ENCODE measurements at places on chromosomes 7 and 10. TPM values are rescaled to one million over a fixed set of nuclear protein-coding genes. Genes with fewer than 3 reads are reported as not detected.

- no peak for DNase-seq
Measured at GRCh38 chr7:101620991-101621390, 8.1 kb downstream of the MYL10 start.

- no peak for DNase-seq
Measured at GRCh38 chr10:105070952-105071351, 429.9 kb downstream of the SORCS3 start.

- no peak for DNase-seq
Measured at GRCh38 chr7:134602881-134603451, 43.7 kb upstream of the BPGM start.

GRCh38 chr10:72730479-72730878 lies 38.5 kb downstream of the MCU start:
- no peak for DNase-seq

- no peak for DNase-seq
Measured at GRCh38 chr7:130768854-130769253, 34.8 kb upstream of the KLF14 start.

- no peak for DNase-seq
Measured at GRCh38 chr7:127897704-127898454, 133.4 kb downstream of the LRRC4 start.

DNA sequence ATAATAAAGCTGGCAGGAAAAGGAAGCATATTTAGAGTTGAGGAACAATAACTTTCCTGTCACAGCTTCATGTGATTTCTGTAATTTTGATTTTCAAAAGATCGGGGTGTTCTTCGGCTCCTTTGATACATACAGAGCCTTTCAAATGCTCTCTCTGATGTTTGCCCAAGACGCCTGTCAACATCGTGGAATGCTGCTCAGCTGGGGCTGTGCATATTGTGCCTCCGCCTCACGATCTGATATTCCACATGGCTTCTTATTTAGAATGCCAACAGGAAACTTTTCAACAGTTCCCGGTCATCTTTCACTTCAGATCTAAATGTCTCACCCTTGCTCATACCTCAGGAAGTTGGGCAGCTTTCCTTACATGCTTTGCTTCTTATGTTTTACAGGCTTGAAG lies 7.3 kb downstream of the NPY start:
- DNase-seq = no peak

MEIG1 gene
- polyA plus RNA-seq = 2.9 TPM

FBXO24 gene
- 1.7 TPM for polyA plus RNA-seq

ZP3 gene
- polyA plus RNA-seq = 4.9 TPM
